ENCODE measurements at places on chromosomes 6 and 20.

GRCh38 chr6:6884193-6884627 lies 223.6 kb upstream of the RREB1 start:
- no peak for DNase-seq

- DNase-seq: no peak
Observed at GRCh38 chr20:33719277-33719988, 677 bp downstream of the PXMP4 start.

- no peak for DNase-seq
Observed at GRCh38 chr6:155078331-155078745, 83.2 kb downstream of the TIAM2 start.

DNA sequence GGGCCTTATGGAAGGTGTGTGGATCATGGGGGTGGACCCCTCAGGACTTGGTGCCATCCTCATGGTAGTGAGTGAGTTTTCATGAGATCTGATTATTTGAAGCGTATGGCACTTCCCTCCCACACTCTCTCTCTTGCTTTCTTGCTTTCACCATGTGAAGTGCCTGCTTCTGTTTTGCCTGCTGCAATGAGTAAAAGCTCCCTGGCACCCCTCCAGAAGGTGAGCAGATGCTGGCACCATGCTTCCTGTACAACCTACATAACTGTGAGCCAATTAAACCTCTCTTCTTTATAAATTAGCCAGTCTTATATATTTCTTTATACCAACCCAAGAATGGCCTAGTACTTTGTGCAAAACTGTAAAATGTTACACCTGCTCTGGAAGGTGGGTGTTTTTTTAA lies 396.8 kb upstream of the HS3ST5 start:
- DNase-seq: no peak

DNA sequence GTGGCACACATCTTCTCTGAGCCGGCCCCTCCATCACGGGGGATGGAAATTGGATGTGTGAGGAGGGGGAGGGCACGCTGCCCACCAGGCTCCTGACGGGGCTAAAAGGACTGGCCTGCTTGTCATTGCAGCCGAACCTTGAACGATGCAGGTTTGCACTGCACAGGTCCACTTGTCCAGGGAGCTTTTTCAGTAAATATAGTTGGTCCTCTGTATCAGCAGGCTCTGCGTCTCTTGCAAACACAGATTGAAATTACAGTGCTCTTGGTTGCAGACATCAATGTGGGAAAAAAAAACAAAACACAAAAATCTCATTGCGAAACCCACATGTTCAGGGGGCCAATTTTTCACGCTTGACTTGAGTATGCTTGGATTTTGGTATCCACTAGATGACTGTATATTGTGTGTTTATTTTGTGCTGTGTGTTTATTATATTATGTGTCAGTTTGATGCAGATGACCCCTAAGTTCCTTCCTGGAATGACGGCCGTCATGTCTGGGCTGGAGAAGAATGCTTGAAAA lies 29.2 kb downstream of the ERMARD start:
- no peak for DNase-seq

DNA sequence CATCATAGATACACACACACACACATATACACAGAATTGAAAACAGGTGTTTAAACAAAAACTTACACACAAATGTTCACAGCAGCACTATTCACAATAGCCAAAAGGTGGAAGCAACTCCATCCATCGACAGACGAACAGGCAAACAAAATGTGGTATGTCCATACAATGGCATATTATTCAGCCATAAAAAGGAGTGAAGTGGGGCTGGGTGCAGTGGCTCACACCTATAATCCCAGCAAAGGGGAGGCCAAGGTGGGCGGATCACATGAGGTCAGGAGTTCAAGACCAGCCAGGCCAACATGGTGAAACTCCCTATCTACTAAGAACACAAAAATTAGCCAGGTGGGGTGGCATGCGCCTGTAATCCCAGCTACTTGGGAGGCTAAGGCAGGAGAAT lies 80.3 kb downstream of the CHD6 start:
- DNase-seq: no peak

GRCh38 chr20:17992224-17992637 lies 23.4 kb downstream of the MGME1 start:
- peak; percentile 66 for DNase-seq

- DNase-seq: no peak
Observed at GRCh38 chr20:1075616-1076015, 42.8 kb upstream of the PSMF1 start.

- no peak for DNase-seq
Observed at GRCh38 chr6:10655508-10656055, 38.8 kb downstream of the C6orf52 start.

DNA sequence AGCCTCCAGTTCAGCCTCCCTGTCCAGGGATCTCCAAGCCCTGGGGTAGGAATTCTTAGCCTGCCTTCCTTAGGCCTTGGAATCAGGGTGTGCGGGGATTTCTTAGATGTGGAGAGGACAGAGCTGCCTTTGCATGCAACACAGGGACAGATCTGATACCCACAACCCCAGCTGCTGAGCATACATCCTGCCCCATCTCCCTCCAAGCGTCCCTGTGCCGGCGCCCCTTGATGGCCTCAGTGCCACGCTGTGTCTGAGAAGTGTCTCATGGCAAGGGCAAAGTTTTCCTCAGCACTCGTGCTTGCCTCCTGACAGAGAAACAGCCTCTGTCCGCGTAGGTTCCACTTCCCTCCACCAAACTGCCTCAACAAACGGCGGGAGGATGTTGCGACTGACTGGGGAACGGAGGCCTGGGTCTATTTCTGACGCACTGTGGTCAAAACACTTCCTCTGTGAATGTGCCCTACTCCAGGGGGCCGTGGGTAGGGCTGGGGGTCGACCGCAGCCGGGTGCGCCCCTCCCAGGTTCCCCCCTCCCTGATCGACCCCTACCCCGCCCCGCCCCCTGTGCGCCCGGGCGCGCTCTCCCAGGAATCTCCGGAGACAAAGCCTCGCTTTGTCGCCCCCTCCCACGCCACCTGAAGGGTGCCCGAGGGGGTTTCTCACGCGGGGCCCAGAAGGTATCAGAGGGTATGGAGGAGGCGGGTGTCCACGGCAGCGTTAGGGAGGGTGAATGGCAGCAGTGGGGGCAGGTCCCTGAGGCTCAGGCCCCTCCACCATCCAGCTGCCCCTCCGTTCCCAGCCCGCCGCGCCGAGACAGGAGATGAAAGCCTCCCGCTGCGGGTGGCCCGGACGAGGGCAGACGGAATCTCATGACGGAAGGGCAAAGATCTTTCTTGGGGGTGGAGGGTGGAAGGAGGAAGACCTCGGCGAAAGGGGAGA lies 806 bp downstream of the MICAL1 start:
- DNase-seq: no peak

- no peak for DNase-seq
Observed at GRCh38 chr6:99138445-99138844, 190.7 kb upstream of the FBXL4 start.

DNA sequence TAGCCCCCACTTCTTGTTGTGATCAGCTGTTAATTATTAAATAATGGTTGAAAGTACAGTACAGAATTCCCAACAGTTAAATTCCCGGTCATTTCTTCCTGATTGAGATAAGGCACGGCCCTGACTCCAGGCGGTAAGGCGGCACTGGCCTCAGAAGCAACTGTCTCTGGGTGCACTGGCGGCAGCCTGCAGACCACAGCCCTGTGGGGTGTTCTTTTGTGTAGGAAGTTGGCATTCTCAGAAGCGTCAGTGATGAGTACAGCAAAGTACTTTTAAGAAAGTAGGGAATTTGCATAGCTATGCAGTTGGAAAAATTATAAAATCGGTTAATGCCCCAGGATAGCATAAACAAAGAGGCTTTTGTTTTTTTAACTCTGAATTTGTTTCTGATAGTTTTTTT lies 50.5 kb downstream of the SAMD5 start:
- DNase-seq: no peak

DNA sequence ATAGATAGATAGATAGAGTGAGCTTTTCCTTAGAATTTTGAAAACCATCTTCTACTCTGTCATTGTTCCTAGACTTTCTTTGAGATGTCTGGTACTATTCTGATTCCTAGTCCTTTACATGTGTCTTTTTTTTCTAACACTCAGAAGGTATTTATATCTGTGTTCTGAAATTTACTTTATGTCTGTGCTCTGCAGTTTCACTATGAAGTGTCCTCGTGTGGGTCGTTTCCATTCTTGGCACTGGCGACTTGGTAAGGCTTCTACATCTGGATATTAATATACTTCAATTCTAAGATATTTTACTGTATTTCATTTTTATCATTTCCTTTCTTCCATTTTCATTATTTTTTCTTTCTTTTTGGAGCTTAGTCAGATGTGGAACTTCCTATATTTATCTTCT lies 87.0 kb downstream of the FHL5 start:
- no peak for DNase-seq

GRCh38 chr6:43308101-43308989 lies at the start of gene CRIP3:
Gene CRIP3 (minus strand): TSS chr6:43308826. CDS start chr6:43308792, 34 bp downstream.
- DNase-seq: no peak

DNA sequence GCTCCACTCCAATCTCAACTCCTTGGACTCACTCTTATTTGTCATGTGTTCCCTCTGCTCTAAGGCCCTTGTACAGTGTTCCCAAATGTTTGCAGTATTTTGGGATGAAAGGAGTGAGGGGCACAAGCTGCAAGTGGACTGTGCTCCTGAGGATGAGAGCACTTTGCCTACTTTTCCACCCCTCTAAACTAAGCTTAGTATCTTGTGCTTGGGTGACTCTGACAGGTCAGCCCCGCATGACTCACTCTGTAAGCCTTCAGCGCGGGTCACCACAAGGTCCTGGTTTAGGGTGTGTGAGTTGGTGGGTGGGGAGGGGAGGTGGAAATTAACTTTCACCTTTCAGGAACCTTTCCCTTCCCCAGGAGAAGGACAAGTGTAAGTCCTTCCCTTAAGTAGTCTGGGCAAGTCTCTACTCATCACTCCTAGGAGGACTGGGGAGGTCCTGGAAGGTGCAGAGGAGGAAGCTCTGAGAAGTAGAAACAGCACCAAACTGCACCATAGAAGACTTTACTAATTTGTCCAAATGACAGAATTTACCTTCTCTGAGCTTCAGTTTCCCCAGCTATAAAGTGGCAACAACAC lies 68.8 kb upstream of the EPB41L1 start:
- no peak for DNase-seq

GRCh38 chr20:2671977-2672376 lies 8.0 kb upstream of the IDH3B start:
- DNase-seq: no peak

DNA sequence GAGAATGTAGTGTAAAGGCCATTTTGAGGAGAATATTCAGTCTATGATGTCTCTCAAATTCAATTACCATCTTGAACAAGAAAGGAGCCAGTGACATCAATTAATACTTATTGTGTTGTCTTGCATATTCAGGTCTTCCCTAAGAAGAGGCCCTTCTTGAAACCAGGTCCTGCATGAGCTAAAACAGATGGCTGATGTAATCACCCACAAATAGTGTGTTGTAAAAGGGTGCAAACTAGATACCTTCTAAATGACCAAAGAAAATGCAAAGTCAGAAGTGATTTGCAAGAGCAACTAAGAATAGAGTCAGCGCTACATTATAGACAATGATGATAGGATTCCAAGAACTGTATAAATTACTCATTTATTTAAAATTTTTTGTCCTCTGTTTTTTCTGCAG lies 97.0 kb downstream of the BTBD3 start:
- DNase-seq: no peak

DNA sequence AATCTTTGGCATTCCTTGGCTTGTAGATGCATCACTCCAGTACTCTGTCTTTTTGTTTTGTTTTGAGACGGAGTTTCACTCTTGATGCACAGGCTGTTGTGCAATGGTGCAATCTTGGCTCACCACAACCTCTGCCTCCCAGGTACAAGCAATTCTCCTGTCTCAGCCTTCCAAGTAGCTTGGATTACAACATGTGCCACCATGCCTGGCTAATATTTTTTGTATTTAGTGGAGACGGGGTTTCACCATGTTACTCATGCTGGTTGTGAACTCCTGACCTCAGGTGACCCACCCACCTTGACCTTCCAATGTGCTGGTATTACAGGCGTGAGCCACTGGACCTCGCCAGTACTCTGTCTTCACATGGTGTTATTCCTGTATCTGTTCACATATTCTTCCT lies 35.8 kb upstream of the LGSN start:
- DNase-seq: no peak

DNA sequence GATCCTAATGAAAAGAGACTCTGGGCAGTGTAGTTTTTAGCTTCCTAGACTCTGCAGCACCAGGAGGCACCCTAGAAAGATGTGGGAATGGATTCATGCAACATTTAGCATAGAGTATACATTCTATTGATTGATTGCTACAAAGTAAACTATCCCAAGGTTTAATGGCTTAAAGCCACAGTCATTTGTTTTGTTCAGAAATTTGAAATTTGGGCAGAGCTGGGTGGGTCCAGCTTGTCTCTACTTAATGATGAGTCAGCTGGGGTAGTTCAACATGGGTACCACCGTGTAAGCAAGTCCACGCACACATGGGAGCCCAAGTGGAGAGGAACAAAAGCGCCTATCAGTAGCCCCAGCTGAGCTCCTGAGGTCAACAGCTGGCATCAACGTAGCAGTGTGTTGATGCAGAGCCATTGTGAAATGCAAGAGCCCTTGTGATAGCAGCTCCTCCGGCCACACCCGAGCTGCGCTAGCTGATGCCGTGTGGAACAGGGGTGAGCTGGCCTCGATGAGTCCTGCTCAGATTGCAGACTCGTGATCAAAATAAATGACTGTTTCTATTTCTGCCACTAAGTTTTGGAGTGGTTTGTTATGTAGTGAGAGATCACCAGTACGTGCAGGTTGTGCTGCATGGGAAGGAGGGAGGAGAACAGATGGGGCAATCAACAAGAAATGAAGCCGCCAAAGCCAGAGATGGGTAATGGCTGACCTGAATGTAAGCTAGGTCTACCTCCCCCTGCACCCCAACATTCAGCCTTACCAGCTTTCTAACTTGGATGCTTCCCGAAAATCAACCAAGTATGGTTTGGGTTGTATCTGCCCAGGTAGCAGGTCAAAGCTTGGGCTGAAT lies 45.7 kb upstream of the TRAF3IP2 start:
- no peak for DNase-seq

DNA sequence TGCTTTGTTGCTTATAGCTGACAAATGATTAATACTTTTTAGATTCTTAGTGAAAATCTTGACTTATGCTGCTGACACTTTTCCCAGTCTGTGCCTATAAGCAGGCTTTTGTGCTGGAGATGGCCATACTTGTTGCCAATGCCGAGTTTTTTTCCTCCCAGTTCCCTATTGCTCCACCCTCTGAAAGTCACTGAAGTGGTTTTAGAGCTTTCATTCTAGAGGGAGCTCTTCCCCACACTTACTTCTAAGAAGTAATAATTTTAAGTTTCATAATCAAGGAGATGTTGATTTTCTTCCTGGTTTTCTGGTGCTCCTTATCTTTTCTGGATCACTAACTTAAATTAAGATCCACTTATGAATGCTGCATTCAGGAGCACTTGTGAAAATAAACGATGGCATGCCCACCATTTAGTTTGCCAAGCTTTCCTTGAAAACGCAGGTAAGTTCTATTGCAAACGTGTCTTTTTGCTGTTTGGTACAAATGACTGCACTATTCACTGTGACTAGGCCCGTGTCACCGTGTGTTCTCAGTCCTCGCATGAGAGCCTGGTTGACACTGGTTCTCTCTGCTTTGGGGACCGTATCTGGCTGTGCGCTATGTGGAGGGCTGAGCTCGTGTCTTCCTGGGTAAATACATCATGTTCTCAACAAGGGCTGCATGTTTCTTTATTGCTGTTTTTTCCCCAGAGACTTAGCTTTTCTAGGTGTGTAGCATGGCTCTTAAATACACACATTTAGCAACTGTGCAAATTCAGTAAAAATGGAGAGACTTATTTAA lies 50.2 kb downstream of the GFRA4 start:
- no peak for DNase-seq
